Cortex of kidney (tissue), 1 donor: ENCODE measurements at places on chromosomes 13 and 19.

DNA sequence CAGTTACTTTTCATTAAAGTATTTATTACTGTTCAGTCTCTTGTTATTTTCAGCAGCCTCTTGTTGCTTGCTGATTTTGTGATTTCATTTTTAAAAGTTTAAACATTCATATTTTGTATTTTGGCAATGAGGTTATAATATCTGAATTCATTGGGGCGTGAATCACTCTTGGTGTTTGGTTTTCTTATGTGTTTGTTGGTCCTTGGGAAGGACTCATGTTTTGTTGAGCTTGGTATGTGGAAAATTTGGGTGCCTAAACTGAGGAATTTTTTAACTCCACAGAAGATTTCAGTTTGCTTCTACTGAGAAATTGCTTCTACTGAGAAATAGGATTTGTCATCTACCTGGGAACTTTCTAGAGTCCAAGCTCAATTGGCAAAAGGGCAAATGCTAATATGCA lies 38.2 kb downstream of the PDS5B start:
- DNase-seq: no peak

GRCh38 chr19:7255119-7255518 lies 39.1 kb downstream of the INSR start:
- DNase-seq: no peak

GRCh38 chr19:2227415-2228156 lies 8.5 kb downstream of the PLEKHJ1 start:
- no peak for DNase-seq

- no peak for DNase-seq
Measured at GRCh38 chr19:31675193-31675913, 326.1 kb upstream of the TSHZ3 start.

DNA sequence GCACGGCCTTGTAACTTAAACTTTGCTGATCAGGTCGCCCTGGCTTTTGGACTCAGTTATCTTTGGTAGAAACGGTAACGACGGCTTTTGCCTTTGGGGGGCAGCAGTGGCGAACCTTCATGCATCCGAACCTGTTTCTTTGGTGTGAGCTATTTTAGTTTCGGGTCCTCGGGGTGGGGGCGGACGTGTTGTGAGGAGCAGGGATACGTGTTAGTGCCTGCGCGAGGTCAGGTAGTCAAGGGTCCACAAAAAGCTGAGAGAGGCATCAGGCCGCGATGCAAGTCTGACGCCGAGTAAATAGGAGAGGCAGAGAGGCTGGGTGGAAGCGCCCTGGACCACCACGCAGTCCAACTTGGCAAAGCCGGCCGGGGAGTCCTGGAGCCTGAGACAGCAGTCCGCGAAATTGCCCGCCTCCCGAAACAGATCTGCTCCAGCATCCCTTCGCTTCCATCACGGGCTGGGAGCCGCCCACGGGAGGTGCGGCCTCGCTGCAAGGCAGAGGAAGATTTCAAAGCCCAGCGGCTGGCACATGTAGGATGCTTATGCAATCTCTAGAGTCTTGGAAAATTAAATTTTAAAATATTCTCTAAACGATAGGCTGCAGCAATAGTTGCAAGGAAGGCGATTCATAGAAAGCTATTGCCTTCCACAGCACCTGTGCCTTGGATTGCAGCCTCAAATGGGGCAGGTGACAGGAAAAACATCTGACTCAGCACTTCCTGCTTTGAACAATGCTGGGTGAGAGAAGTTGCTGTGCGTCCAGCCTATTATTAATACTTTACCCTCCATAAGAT lies 4.6 kb upstream of the TPP2 start:
- DNase-seq: no peak

GRCh38 chr19:3690551-3691371 lies 9.5 kb downstream of the PIP5K1C start:
- no peak for DNase-seq

- no peak for DNase-seq
Measured at GRCh38 chr13:36917311-36917710, 2.7 kb downstream of the SMAD9 start.

DNA sequence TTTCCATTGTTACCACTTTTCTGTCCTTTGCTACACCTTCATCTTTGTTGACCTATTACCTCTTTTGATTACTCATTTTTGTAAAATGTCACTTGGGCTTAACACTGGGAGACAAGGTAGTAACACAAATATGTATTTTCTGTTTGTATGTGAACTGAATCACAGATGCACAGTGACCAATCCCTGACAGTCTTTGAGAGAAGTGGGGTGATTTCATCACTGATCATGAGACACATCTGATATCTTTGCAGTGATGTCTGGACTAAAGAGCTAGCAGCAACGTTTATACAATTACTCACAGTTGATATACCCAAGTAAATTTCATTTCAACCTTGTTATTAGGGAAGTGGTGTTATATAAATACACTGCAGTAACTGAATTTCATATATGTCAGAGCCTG lies 1397.4 kb upstream of the SPRY2 start:
- no peak for DNase-seq

- no peak for DNase-seq
Measured at GRCh38 chr13:51523082-51523518, 61.2 kb upstream of the WDFY2 start.

DNA sequence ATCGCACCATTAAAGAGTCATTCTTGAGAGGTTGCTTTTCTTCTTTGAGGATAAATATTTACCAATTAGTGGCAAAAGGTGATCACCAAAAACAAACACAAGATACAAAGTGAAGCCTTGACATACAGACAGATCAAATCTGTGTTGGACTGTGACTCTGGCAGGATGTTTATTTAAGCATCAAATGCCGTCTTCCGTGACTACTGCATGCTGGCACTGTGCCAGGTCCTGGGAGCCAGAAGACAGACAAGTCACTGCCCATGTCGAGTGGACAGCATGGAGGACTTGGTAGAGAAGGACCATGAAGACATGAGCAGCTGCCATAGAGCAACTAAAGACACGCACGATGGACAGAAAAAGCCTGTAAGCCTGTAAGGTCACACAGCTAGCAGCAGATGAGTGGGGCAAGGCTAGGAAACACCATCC lies 92.8 kb upstream of the FARP1 start:
- DNase-seq: no peak

DNA sequence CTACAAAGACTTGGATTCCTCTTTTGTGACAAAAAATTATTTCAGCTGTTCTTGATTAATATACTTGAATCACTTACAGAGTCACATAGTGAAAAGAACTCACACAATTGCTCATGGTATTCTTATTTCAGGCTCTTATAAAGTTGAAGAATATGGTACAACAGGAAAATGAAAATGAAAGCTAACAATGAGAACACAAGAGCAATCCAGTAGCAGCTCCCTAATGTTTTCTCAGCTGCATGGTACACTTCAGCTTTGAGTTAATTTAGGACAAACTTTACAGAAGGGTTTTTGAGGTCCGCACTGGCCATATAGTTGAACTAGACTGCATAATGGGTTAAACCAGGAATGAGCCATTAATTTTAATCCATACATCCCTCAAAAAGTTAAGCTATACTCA lies 1261.8 kb downstream of the SLITRK5 start:
- DNase-seq: no peak

- no peak for DNase-seq
Measured at GRCh38 chr13:65826657-65827056, 1403.5 kb downstream of the PCDH9 start.

DNA sequence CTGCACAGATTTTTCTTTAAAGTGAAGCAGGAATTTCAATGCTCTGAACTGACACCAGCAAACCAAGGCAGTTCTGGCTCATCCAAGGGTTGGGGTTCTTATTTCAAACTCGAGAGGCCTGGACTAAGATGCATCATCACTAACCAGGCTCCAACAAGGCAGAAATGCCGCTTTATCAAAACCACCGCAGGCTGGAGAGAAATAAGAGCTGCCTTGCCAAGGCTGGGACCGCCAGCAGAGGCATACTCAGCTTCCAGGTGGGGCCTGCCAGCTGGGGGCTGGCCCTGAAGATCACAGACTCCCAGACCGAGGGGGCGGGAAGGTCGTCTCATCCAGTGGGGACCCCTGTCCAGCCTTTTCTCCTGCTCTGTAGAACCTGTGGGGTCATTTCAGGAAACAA lies 37.4 kb upstream of the GAS6 start:
- DNase-seq: no peak

GRCh38 chr19:49103331-49104085 lies 10.7 kb upstream of the LIN7B start:
- no peak for DNase-seq

- DNase-seq: no peak
Measured at GRCh38 chr19:22545751-22546150, 88.4 kb upstream of the ZNF492 start.

DNA sequence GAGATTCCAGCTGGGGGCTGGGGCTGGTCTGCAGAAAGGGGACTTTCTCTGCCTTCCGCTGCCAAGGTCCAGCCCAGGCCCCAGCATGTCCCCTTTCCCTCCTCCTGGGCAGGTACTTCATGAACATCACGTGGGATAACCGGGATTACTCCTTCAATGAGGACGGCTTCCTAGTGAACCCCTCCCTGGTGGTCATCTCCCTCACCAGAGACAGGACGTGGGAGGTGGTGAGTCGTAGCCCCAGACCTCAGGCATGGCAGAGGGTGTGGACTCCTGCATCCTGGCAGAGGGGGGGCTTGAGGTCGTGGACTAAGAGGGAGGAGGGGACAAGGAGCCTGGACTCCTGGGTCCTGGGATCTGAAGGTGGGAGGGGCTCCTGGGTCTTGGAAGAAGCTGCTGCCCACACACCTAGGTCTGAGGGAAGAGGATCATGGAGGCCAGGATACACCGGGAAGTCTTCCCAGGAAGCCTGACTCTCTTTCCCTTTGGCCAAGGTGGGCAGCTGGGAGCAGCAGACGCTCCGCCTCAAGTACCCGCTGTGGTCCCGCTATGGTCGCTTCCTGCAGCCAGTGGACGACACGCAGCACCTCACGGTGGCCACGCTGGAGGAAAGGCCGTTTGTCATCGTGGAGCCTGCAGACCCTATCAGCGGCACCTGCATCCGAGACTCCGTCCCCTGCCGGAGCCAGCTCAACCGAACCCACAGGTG lies 20.6 kb downstream of the GRIN2D start:
- DNase-seq: no peak

DNA sequence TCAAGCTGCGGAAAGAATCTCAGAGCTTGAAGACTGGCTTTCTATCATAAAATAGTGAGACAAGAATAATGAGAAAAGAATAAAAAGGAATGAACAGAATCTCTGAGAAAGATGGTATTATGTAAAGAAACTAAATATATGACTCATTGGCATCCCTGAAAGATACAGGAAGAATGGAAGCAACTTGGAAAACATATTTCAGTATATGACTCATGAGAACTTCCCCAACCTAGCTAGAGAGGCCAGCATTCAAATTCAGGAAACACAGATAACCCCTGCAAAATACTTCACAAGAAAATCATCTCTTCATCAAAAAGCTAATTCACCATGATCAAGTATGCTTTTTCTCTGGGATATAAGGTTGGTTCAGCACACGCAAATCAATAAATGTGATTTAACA lies 2318.0 kb downstream of the PCDH9 start:
- DNase-seq: no peak
